ENCODE measurements at places on chromosomes 5 and 9.
A peak's percentile ranks its signal among the peaks of the same experiment; 100 is the strongest.

DNA sequence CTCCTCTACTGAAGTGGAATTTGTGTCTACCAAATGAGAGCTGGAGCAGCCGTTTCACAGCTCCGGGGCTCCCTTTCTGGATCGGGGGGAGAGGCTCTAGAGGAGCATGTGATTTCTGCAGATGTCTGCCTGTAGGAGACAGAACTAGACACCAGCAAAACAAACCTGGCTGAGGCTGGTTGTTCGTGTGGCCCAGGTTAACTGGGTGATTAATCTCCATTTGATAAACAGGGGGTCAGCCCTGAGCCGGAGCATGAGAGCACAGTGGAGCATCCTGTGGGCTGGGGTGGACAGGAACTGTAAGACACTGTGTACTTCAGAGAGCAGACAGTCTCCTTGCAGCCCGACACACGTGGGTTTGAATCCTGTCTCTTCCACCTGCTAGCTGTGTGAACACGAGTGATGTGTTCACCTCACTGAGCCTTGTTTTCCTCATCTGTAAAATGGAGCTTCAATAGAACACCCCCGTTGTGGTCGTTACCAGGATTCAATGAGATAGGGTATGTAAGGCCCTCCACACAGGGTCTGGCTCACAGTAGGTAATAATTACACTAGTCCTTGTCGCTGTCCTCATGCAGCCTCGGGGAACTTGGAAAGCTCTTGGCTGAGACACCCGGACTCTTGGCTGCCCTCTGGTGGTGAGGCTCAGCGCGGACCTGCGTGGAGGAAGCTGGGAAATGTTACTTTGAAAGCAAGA, 12.9 kb downstream of the CXCL14 start:
- no peak for DNase-seq

DNA sequence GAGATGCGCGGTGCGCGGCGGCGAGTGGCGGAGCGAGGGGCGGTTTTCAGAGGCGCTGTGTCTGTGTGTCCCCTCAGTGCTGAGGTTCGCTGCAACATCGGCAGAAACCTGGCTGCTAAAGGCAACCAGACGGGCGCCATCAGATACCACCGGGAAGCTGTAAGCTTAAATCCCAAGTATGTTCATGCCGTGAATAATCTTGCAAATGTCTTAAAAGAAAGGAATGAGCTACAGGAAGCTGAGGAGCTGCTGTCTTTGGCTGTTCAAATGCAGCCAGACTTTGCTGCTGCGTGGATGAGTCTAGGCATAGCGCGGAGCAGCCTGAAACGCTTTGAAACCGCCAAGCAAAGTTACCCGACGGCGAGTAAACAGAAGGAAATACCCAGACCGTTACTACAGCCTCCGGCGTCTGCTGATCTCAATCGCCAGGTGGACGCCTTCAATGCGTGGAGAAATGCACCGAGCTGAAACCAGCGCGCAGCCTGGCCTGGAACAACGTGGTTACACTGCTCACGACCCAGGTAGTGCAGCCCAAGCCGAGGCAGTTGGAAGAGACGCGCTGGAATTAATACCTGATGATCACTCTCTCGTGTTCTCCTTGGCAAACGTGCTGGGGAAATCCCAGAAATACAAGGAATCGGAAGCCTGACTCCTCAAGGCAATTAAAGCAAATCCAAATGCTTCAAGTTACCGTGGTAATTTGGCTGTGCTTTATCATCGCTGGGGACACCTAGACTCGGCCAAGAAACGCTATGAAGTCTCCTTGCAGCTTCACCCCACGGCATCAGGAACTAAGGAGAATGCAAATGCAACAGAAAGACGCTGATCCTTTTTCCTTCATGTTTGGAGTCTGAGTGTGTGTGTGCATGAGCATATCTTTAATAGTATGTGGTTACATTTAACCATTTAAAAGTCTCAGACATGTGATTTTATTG, 15.9 kb downstream of the OR2V1 start:
- no peak for DNase-seq

DNA sequence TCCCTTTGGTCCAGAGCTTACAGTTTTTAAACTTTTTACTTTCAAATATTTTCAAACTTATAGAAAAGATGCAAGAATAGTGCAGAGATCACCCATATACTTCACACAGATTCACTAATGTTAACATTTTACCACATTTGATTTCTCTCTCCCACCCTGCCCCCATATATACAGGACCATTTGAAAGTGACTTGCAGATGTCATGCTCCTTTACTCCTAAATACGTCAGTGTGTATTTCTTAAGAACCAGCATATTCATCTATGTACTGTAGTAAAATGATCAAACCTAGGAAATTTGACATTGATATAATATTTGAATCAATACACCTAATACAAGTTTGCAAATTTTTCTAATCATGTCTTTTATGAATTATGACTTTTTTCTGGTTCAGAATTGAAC, 100.4 kb upstream of the CHD1 start:
- DNase-seq, result no peak

DNA sequence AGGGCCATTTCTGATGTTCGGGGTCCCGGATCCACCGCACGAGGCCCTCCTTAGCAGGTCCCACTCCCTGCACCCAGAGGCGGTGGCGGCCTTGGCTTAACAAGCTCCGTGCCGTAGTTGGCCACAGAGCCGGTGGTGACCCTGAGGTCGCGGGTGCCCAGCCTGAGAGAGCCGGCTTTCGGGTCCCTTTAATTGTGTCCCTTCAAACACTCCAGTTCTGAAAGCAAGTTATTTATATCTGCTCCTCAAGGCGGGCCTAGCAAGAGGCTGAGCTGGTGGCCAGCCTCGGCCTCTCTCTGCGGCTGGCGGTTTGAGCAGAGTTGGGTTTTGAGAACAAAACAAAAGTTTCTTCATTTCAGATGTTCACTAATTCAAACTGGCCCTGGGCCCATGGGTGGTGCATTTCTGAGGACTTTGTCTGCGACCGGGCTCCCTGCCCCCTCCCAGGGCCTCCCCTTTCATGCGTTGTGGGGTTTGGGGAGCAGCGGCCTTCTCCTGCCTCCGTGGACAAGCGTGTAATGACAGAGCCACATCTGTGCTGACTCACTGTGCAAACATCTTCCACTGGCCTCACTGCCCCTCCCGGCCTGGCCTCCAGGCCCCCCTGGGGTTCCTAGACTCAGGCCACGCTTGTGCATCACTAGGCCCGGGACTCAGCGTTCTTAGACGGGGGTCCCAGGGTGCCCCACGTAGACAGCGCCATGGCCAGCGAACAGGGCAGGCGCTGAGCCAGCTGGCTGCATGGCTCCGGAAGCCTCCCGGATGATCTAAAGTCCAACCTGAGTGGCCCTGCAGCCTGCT, 49.4 kb upstream of the COL5A1 start:
- no peak for DNase-seq

DNA sequence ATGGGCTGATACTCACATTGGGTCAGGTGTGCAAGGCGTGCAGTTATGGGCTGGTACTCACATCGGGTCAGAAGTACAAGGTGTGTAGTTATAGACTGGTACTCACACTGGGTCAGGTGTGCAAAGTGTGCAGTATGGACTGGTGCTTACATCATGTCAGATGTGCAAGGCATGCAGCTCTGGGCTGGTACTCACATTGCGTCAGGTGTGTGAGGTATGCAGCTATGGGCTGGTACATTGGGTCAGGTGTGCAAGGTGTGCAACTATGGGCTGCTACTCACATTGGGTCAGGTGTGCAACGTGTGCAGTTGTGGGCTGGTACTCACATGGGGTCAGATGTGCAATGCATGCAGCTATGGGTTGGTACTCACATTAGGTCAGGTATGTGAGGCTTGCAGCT, 213.8 kb downstream of the SEMA5A start:
- no peak for DNase-seq

- DNase-seq, result no peak
These were observed 159.2 kb upstream of the GNA14 start for GRCh38 chr9:77807281-77807683.

DNA sequence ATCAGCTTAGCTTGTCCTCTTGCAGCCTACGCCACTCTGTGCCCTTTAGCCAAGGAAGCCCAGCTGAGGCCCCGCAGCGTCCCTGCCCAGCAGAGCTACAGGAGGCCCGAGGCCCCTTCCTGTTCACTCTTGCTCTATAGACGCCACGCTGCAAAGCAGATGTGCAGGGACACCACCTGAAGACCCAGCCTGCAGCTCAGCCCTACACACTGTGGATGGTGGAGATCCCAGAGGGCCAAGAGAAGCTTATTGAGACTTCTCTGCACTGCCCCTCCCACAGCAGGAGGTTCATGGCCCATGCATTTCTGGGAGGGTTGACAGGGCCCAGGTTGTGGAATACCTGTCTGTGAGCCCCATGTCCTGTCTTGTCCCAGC, 33.6 kb downstream of the IRF1 start:
- DNase-seq, result no peak

- DNase-seq, result no peak
These were observed 12.8 kb upstream of the TYRP1 start for GRCh38 chr9:12680341-12680740.

DNA sequence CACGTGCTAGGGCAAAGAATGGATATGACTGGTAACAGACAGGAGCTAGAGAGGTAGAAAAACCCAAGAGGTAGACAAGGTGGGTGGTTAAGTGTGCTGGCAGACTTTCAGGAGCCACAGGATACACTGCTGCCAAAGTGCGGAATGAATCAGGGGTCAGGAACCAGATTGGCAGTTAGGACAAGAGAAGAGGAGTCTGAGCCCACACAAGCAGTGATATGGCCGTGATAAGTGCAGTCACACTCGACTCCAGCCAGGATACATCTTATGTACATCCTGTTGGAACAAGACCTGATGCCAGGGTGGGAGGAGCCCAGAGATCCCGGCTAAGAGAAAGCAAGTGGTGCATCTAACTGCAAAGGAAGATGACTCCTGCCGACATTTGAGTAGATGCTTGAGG, 10.0 kb downstream of the SLIT3 start:
- DNase-seq, result no peak

GRCh38 chr5:89573345-89573744, 690.4 kb upstream of the MEF2C start:
- no peak for DNase-seq

DNA sequence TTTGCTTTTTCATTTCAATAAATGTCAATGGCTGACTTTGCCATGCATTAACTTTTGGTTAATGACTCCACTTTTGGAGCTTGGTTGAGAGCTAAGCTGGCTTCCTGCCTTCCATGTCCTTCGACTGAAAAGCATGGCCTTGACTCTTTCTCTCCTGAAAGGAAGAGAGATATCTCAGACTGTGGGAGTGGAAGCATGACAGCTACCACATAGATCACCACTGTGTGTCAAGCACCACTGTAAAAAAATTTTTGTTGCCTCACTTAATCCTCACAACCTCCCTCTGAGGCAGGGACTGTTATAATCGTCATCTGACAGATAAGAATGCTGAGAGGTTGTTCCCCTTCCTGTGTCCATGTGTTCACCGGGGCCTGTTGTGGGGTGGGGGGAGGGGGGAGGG, 184.8 kb downstream of the RORB start:
- no peak for DNase-seq

GRCh38 chr5:163846512-163846911, 341.1 kb downstream of the MAT2B start:
- no peak for DNase-seq

DNA sequence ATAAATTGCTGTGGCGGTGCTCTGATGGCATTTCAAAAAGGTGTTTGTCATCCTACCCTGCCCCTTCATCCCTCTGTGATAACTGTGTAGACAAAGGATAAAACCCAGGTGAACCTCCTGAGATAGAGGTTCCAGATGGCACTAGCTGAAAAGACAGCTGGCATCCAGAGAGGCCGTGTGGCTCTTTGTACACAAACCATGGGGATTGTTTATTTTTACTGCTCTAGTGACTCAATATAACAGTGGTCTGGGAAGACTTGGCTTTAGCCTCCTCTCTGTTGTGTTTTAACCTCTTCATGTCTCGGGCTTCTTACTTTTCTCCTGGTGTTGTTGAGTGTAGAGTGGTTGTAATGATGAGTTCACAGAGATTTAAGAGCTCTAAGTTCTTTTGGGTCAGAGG, 48.8 kb downstream of the SH3GL2 start:
- peak; percentile 87 for DNase-seq

GRCh38 chr5:179559284-179560252, 9.2 kb downstream of the RUFY1 start:
- peak; percentile 96 for DNase-seq

- DNase-seq, result no peak
These were observed 206.6 kb upstream of the RFX3 start for GRCh38 chr9:3732077-3733038.

DNA sequence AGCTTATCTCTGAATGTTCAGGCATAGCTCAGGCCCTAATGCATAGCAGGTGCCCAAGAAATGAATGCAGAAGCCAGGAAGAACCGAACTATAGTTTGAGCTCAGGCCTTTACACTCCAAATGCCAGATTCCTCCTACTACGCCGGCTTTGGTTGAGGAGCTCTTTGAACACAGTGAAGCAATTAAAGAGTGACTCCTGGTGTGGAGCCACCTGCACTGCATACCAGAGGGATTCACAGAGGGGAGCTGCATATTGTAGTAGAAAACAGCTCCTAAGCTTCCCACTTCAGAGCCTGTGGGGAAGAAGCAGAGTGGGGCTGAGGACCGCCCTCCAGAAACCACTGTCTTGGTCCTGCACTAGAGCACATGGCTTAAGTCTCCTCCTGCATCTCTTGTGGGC, 14.5 kb upstream of the KCNMB1 start:
- DNase-seq, result no peak

DNA sequence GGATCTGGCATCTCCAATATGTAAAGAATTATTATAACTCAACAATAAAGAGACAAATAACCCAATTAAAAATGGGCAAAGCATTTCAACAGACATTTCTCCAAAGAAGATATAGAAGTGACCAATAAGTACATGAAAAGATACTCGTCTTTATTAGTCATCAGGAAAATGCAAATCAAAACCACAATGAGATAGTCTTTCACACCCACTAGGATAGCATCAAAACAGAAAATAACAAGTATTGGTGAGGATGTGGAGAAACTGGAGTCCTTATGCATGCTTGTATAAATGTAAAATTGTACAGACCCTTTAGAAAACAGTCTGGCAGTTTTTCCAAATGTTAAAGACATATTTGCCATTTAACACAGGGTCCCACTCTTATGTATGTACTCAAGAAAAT, 39.1 kb upstream of the ITGA1 start:
- no peak for DNase-seq

GRCh38 chr5:91487420-91487819, 104.3 kb upstream of the ARRDC3 start:
- DNase-seq, result no peak

All from cerebellar nuclear complex (tissue), 1 donor.